ENCODE measurements at places on chromosomes 2 and 18. TPM values are rescaled to one million over a fixed set of nuclear protein-coding genes. Genes with fewer than 3 reads are reported as not detected.
A peak's percentile ranks its signal among the peaks of the same experiment; 100 is the strongest.

GRCh38 chr2:241489733-241490680, 18.4 kb downstream of the STK25 start:
- DNase-seq = no peak
- H3K4me3 ChIP-seq = no peak overlapping the region
- no peaks in the 10 kb centered on the region for H3K36me3 ChIP-seq
- H3K27ac ChIP-seq = no peak overlapping the region

DNA sequence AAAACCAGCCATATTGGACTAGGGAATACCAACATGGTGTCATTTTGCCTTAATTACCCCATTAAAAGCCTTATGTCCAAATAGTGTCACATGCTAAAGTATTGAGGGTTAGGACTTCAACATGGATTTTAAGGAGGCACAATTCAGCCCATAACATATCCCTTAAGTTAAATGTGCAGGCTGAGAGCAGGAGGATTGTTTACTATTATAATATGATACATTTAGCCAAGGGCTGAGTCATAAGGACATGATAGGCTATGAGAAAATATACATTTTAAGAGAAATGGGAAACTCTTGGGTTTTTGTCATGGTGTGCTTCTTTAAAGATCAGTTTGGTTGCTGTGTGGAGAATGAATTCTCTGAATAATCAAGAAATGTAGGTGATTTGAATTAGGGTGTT, 136.8 kb downstream of the RDH14 start:
- H3K27ac ChIP-seq = no peak overlapping the region
- no peak overlapping the region for H3K4me3 ChIP-seq
- H3K4me1 ChIP-seq = no peaks in the 10 kb centered on the region

- DNase-seq = no peak
- H3K4me3 ChIP-seq = no peak overlapping the region
- H3K27ac ChIP-seq = no peak overlapping the region
- H3K36me3 ChIP-seq = no peaks in the 10 kb centered on the region
- no peaks in the 10 kb centered on the region for H3K4me1 ChIP-seq
- H3K27me3 ChIP-seq = no peaks in the 10 kb centered on the region
These were observed 152.8 kb downstream of the B3GNT2 start for GRCh38 chr2:62348700-62349099.

RNPEPL1 gene
- 61.1 TPM for total RNA-seq

DNA sequence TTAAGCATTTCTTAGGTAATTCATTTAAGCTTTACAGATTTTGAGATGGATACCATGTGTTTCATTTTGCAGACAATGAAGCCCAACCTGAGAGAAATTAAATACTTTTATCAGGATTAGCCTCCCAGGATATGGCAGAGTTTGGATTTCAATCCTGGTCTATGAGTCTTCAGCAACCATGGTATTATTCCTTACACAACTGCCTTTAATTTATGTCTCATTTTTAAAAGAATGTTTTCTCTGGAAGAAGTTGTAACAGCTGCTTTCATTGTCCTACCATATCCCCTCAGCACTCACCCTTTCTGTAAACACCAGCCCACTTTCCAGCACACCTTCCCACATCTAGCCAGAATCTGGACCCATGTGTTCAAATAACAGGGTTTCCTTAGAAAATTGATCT, 863.7 kb upstream of the VRK2 start:
- no peaks in the 10 kb centered on the region for H3K4me1 ChIP-seq
- no peak overlapping the region for H3K4me3 ChIP-seq
- H3K27ac ChIP-seq = no peak overlapping the region

DNA sequence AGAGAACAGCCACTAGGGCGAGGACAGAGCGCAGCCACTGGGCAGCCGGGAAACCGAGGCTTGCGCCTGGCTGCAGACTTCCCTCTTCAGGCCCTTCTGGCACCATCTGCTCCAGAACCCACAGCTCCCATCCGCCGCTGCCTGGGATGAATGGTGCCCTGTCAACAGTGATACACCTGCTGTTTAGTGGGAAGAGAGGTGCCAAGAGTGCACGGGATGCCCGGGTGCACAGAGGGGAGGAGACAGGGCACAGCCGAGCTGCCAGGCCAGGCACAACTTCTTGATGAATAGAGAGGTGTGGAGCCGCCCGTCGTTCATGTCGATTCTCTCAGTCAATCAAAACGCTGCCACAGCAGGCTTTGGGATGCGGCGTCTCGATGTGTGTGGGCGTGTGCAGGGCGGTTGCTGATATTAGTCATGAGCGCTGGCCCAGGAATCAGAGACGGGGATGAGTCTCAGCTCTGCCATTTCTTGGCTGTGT, 39.5 kb downstream of the RRM2 start:
- no peaks in the 10 kb centered on the region for H3K4me1 ChIP-seq
- H3K36me3 ChIP-seq = no peaks in the 10 kb centered on the region
- H3K27ac ChIP-seq = no peak overlapping the region
- no peak overlapping the region for H3K4me3 ChIP-seq

AQP12A gene
- not detected for total RNA-seq

ARMC9 gene
- 5.3 TPM for total RNA-seq

DNA sequence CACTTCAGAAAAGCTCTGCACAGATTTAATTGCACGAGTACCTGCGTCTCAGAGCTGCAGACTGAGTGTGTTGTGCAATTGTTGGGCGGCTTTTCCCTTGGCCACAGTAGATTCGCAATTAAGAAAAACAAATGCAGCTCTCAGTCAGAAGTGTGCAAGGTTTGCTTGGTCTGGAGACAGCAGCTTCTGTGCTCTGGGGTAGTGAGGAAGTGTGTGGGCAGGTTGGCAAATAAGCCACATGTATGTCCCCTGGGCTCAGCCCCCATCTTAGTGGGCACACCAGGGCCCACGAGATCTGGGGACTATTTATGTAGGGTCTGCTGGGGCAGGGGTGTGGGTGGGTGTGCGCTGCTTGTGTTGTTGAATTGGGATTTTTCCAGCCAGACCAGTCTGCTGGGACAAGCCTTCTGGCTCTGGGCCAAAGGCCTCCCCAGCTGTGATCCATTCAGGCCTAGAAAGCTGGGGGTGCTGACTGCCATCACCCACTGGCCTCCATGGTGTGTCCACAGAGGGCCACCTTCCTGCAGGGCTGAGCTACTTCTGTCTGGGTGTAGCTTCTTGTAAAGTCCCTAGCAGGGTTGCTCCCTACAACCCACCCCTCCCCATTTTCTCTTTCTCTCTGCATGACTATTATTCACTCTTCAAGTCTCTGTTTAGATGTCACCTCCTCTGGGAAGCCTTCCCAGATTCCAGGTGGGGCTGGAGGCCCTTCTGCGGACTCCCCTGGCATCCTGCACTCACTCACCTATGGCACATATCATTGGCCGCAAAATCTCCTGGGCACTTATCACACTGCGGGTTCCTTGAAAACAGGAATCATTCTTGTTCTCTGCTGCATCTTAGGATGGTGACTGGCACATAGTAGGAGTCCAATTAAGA, 67.8 kb downstream of the ODC1 start:
- DNase-seq = peak; percentile 22
- no peaks in the 10 kb centered on the region for H3K27me3 ChIP-seq

GRCh38 chr18:54303408-54303807, 34.1 kb downstream of the POLI start:
- H3K27ac ChIP-seq = no peak overlapping the region
- no peaks in the 10 kb centered on the region for H3K27me3 ChIP-seq
- no peak overlapping the region for H3K4me3 ChIP-seq
- no peak for DNase-seq

LTBP1 gene
- not detected for total RNA-seq

FAM237A gene
- not detected for total RNA-seq

MRPL33 gene
- total RNA-seq = 90.0 TPM

CDC42EP3 gene
- 39.1 TPM for total RNA-seq

DNA sequence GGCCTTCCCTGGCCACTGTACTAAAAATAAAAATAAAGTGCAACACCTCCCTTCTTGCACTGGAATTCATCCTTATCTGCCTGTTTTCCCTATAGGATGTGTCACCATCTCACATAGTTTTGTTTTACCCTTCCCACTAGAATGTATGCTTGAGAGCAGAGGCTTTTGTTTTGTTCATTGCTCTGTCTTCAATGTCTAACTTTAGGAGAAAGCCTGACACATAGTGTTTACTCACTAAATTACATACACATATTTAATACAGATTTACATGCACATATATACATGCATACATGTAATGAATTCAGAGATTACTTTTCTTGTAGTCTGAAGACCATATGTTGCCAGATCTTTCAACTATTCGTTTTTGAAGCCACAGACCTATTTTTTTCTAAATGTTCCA, 23.0 kb downstream of the CD302 start:
- no peaks in the 10 kb centered on the region for H3K27me3 ChIP-seq
- H3K4me1 ChIP-seq = no peaks in the 10 kb centered on the region
- DNase-seq = no peak
- no peaks in the 10 kb centered on the region for H3K36me3 ChIP-seq

DNA sequence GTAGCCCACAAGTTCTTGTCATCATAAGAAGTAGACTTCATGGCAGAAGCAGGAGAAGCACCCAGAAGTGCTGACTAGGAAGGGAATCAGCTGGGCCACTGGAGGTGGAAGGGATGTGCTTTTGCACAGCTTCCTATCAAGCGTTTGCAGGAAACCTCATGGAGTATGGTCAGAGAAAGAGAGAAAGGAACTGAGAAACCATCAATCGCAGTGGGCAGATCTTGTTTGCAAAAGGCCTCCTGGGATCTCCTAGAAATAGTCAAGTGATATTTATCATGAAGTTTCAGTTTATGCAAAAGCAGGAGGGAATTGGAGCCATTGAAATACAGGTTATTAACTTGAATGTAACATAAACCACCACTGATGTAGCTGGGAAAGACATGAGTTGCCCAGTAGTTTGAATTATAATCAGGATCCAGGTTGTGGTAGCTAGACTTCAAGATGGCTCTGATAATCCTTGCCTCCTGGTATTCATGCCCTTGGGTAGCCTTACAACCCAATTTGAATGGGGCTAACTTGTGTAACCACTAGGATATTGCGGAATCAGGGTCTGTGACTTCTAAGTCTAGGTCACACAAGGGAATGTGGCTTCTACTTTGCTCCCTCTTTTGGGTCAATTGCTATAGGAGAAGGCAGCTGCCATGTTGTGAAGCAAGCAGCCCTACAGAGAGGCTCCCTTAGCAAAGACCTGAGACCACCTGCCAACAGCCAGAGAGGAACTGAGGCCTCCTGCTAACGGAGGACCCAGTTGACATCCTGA, 69.8 kb upstream of the TCF4 start:
- no peaks in the 10 kb centered on the region for H3K27me3 ChIP-seq
- H3K4me1 ChIP-seq = no peaks in the 10 kb centered on the region
- H3K4me3 ChIP-seq = no peak overlapping the region
- no peak for DNase-seq
- no peaks in the 10 kb centered on the region for H3K36me3 ChIP-seq

DNA sequence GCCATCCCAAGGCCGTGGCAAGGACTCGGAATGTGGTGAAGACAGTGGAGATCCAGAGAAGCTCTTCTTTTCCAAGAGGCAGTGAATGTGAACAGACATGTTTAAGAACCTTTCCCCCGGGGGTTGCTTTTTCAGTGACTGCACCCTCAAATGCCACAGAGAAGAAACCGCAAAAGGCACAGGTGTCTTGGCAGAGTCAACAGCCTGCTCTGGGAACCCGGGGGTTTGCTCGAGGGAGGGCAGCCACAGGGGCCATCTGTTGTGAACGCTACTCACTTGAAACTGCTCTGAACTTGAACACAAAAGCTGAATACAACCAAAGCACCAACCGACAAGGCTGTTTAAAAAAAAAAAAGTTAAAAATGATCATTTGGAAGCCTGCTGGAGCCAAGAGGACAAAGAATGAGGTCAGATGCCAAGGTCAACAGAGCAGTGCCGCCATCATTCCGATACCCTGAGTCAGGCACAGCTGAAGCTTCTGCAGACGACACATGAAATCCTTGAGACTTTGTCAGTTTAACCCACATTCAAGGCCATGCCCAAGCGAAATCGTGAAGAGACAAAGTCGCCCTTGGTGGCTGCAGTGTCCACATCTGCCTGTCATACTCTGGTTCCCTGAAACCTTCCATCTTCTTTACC, 47.4 kb downstream of the PSMG2 start:
- no peaks in the 10 kb centered on the region for H3K36me3 ChIP-seq
- no peak overlapping the region for H3K4me3 ChIP-seq
- no peaks in the 10 kb centered on the region for H3K27me3 ChIP-seq
- peak; percentile 28 for DNase-seq

CELF4 gene
- not detected for total RNA-seq

GRCh38 chr2:32242331-32242730, 22.4 kb downstream of the NLRC4 start:
- DNase-seq = no peak
- H3K4me1 ChIP-seq = no peaks in the 10 kb centered on the region
- no peaks in the 10 kb centered on the region for H3K27me3 ChIP-seq
- no peaks in the 10 kb centered on the region for H3K36me3 ChIP-seq

- H3K36me3 ChIP-seq = no peaks in the 10 kb centered on the region
- H3K4me1 ChIP-seq = peaks cover 4% of the 10 kb centered on the region
- H3K27ac ChIP-seq = no peak overlapping the region
- H3K27me3 ChIP-seq = no peaks in the 10 kb centered on the region
- DNase-seq = no peak
These were observed 44.4 kb downstream of the TRIB2 start for GRCh38 chr2:12761104-12761503.

GRCh38 chr18:47745227-47745626, 185.2 kb downstream of the SMAD2 start:
- DNase-seq = no peak
- H3K36me3 ChIP-seq = no peaks in the 10 kb centered on the region
- peaks cover 7% of the 10 kb centered on the region for H3K27me3 ChIP-seq
- no peak overlapping the region for H3K4me3 ChIP-seq

IL1RN gene
- 2.3 TPM for total RNA-seq
